ENCODE measurements at places on chromosomes 11 and 22. TPM values are rescaled to one million over a fixed set of nuclear protein-coding genes. Genes with fewer than 3 reads are reported as not detected.

- no peak for DNase-seq
Measured at GRCh38 chr11:126288237-126288636, 5.3 kb downstream of the TIRAP start.

- DNase-seq = peak; percentile 34
Measured at GRCh38 chr11:29343465-29344333, 673.1 kb downstream of the KCNA4 start.

GRCh38 chr11:78050964-78051831, 12.5 kb upstream of the THRSP start:
- DNase-seq = peak; percentile 80

GRCh38 chr11:103596315-103596714, 440.1 kb upstream of the DDI1 start:
- DNase-seq = no peak

- DNase-seq = peak; percentile 44
Measured at GRCh38 chr22:45785458-45785857, 113.8 kb downstream of the ATXN10 start.

- no peak for DNase-seq
Measured at GRCh38 chr11:12100841-12101242, 9.5 kb upstream of the MICAL2 start.

DNA sequence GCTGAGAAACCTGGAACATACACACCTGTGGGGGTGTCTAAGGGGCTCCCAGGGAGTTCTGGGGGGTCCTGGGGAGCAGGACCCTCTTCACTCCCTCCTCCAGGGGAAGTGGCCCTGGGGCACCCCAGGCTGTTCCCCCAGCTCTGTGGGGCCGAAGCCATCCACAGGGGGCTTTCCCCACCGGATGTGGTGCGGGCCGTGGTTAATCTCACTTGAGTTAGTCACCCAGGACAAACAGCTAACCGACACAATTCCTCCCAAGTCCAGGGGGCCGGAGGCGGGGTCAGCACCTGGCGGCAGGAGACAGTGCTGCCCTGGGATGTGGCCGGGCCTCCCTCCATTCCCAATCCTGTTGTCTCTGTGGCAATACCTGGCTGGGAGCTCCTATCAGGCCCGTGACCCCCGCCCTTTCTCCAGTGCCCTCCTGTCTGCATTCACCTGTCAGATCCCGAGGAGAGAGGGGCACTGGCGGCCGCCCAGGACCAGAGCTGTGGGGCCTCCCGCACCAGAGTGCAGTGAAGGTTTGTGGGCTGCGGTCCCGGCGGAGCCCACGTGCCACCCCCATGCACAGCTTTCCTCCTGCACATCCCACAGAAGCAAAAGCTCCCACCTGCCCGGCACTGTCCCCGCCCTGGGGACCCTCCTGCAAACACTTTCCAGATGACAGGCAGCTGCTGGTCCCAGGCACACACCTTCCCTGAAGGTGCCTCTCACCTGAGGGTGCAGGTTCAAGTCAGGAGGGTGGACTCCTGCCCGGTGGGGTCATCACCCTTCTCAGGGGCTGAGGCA, 5.2 kb upstream of the MUC5AC start:
- DNase-seq = peak; percentile 78

- no peak for DNase-seq
Measured at GRCh38 chr11:709109-709997, 3.3 kb downstream of the EPS8L2 start.

- no peak for DNase-seq
Measured at GRCh38 chr11:68897441-68897840, 6.2 kb downstream of the MRPL21 start.

- no peak for DNase-seq
Measured at GRCh38 chr11:17273668-17274282, 2.8 kb upstream of the NUCB2 start.

GRCh38 chr11:117315285-117316196, 515 bp downstream of the BACE1 start:
- DNase-seq = no peak

DNA sequence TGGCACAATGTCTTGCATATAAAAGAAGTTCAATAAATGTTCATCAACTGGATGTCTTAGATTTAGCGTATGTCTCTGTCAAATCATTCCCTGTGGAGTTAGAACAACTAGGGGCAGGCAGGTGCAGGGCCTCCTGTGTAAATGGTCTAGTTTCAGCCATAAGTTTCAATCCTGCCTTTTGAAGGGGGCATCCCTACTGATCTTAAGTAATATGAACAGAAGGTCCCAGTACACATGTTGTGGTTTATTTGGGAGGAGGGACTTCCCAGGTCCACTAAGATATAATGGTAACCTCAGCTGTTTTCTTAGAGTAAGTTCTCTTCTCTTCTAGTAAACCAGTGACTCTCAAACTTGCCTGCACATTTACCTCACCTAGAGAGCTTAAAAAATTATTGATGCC, 19.8 kb downstream of the TTC12 start:
- no peak for DNase-seq

DNA sequence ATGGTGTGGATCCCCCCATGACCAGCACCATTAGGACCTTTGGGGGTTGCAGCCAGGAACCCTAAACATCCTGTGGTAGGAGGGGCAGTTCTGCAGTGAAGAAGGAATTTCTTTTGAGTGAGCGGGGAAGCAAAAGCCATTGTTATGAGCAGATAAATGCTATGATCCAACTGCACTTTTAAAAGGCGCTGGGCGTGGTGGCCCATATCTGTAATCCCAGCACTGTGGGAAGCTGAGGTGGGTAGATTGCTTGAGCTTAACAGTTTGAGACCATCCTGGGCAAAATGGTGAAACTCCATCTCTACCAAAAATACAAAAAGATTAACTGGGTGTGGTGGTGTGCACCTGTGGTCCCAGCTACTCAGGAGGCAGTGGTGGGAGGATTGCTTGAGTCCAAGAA, 5.9 kb upstream of the TOMM22 start:
- DNase-seq = no peak

DNA sequence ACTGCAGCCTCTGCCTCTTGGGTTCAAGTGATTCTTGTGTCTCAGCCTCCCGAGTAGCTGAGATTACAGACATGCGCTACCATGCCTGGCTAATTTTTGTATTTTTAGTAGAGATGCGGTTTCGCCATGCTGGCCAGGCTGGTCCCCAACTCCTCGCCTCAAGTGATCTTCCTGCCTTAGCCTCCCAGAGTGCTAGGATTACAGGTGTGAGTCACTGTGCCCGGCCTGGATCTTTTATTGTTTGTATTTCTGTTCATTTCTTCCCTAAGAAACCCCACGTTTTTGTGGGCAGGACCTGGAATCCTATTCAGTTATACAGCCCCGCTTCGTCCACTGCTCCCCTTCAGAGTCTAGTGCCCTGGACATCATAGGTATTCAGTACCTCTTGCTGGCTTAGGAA, 28.7 kb downstream of the ZBTB16 start:
- no peak for DNase-seq

DNA sequence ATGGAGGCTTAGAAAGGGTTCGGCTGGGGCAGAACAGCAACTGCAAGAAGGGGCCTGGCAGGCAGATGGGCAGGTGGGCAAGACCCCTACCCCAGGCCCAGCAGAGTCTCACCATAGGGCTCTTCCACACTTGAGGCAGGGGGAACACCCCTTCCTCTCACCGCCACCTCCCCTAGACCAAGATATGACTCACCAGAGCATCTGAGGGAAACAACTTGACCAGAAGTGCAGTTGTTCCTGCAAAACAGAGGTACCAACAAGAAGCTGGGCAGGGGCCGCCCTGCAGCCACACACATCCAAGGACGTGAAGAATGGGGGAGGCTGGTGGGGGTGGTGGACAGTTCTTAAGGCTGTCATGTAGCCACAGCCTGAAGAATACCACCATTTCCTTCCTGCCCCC, 10.9 kb downstream of the TMPRSS5 start:
- no peak for DNase-seq

GRCh38 chr11:86589856-86590589, 82.4 kb downstream of the ME3 start:
- no peak for DNase-seq

DNA sequence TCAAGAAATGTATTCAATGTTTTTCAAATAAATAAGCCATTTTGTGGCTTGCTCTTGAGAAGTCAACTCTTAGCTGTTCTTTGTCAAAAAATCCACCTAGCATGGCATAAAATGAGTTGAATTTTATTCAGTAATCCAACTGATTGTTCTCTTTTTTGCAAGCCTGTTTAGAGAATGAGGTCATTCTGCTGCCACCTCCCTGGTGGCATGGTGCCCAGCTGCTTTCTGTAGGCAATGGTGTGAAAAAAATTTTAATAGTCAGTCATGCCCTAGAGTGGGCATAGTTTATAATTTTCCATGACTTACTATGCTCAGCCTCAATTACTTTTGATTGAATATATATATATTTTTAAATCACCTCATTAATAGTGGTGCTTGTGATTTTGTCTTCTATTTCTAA, 177.2 kb downstream of the INSC start:
- no peak for DNase-seq

- DNase-seq = peak; percentile 82
Measured at GRCh38 chr11:93031386-93031785, 61.9 kb downstream of the MTNR1B start.

DNA sequence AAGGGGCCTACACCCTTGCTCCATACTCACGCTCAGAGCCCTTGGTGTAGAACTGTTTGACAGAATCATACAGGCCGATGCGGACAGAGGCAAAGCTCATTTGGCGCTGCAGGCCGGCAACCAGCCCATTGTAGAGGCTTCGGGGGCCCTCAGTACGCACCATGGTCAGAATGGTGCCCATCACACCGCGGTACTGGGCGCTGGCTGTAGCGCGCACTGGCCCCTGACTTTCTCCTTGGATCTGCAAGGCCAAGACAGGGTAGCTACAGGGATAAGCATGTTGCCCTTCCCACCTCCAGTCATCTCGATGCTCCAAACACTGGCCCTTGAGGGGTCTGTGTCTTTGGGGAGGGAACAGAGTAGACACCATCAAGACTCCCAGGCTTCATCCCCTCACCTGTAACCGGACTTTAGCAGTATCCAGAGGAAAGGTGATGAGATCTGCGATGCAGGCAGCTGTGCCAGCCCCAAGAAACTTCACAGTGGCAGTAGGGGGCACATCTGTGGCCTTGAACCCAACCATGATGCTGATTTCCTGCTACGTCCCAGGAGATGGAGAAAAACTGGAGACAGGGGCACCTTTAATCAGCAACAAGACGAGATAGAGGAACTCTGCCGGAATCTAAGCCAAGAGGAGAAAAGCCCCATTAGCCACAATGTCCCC, 4.7 kb downstream of the UCP2 start:
- DNase-seq = no peak

DNA sequence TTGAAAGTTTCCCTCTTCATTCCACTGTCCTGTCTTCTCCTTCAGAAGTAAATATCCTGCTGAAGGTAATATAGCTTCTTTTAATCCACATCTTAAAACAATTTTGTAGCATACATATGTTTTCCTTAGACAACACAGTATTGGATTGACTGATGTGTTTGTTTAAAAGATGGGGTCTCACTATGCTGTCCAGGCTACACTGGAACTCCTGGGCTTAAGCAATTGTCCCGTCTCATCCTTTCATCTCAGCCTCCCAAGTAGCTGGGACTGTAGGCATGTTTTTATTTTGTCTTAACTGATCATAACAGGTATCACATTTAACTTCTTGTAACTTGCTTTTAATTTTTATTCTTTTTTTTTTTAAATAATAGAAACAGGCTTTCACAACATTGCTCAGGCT, 55.9 kb downstream of the MRTFA start:
- no peak for DNase-seq

GRCh38 chr22:25777870-25778269, 35.9 kb downstream of the MYO18B start:
- peak; percentile 45 for DNase-seq

DNA sequence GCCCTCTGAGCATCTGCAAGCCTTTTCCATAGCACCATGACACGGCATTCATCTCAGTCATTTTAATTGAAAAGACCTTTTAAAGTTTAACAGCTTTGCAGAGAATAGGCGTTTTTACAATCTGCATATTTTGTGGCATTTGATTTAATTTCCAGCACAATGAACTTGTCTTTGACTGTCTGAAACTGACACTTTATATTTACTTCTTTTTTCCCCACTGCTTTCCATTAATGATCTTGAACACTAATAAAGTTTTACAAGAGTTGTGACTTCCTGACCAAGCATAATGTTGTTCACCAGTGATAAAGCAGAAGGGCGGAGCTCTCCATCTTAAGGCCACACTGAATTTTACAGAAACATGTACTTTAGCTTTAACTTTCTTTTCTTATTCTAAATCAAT, 548.7 kb downstream of the FAM181B start:
- DNase-seq = no peak

- no peak for DNase-seq
Measured at GRCh38 chr11:119206511-119207414, 624 bp downstream of the CBL start.

DNA sequence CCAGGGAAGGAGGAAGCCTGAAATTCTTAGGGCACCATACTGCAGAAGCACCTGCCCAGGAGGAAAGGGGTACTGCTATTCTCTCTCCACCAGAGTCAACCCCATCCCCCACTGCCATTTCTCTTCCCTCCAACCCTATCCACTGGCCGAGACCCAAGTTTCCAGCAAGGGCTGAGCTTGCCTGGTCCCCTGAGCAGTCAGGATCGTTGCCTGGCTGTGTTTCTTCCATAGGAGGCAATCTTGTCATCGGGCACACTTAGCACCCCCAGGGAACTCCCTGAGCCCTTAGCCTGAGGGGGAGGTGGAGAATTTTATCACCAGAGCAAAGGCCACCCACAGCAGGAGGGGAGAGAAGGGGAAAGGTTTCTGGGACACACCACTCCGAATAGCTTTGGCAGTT, 115.8 kb upstream of the NECTIN1 start:
- no peak for DNase-seq

Gene SLC22A24
- not detected for total RNA-seq

Gene GGTLC3
- not detected for total RNA-seq

Gene CHRM1
- total RNA-seq = not detected

Gene BEST1
- total RNA-seq = 0.90 TPM

Gene CEP126
- total RNA-seq = 1.1 TPM

Gene KRTAP5-7
- total RNA-seq = not detected

Gene SCGB1D2
- not detected for total RNA-seq

Gene DAGLA
- 0.90 TPM for total RNA-seq

Gene AGBL2
- total RNA-seq = 0.56 TPM
